ENCODE measurements at places on chromosomes 13 and 19. TPM values are rescaled to one million over a fixed set of nuclear protein-coding genes. Genes with fewer than 3 reads are reported as not detected.

The CCDC70 gene
- not detected for total RNA-seq

The IRGC gene
- total RNA-seq: not detected

The ZGLP1 gene
- 7.0 TPM for total RNA-seq

The GPR42 gene
- not detected for total RNA-seq

The TEX29 gene
- not detected for total RNA-seq

The CADM4 gene
- total RNA-seq: 10.2 TPM

The TTC9B gene
- total RNA-seq: 0.15 TPM

The TUBB4A gene
- total RNA-seq: 19.5 TPM

The UNC13A gene
- total RNA-seq: 21.6 TPM

The GRWD1 gene
- 94.6 TPM for total RNA-seq

All from H9 (cell line).